NCI-H2081 (cell line): ENCODE measurements at places on chromosomes 6 and 20.

- DNase-seq = no peak
Measured at GRCh38 chr20:23520185-23520584, 29.3 kb downstream of the CST8 start.

GRCh38 chr6:75849329-75850025 is 100.4 kb downstream of the MYO6 start:
- no peak for DNase-seq

- DNase-seq = no peak
Measured at GRCh38 chr6:146551545-146551944, 7.9 kb downstream of the RAB32 start.

GRCh38 chr6:157478926-157479325 is 97.9 kb downstream of the ZDHHC14 start:
- DNase-seq = no peak

GRCh38 chr20:52235129-52235528 is 43.5 kb upstream of the ZFP64 start:
- no peak for DNase-seq

GRCh38 chr20:33526769-33527168 is 36.9 kb downstream of the CBFA2T2 start:
- no peak for DNase-seq
